NCI-H524 treated with DMSO at 0.1 percent for 48 hours (cell line): ENCODE measurements at places on chromosomes 1 and 21.

DNA sequence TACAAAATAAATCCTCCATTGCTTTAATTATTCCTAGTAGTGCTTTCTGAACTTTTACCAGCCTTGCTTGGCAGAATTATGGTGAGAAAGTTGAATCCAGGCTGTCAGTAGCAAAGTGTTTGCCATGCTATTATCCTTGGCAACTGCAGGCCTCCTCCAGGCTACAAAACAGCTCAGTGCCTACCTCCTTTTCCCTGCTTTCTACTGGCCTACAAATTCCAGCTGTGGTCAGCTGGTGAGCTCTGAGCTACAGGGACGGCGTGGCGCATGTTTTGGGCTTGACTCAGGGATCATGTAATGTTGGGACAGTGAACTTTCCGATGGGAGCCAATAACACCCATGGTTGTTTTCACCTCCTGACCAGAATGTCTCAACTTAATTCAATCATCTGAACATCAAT lies 456.1 kb upstream of the ADAMTS5 start:
- no peak for DNase-seq

GRCh38 chr1:57966751-57967406 lies 543.0 kb upstream of the DAB1 start:
- DNase-seq, result no peak

DNA sequence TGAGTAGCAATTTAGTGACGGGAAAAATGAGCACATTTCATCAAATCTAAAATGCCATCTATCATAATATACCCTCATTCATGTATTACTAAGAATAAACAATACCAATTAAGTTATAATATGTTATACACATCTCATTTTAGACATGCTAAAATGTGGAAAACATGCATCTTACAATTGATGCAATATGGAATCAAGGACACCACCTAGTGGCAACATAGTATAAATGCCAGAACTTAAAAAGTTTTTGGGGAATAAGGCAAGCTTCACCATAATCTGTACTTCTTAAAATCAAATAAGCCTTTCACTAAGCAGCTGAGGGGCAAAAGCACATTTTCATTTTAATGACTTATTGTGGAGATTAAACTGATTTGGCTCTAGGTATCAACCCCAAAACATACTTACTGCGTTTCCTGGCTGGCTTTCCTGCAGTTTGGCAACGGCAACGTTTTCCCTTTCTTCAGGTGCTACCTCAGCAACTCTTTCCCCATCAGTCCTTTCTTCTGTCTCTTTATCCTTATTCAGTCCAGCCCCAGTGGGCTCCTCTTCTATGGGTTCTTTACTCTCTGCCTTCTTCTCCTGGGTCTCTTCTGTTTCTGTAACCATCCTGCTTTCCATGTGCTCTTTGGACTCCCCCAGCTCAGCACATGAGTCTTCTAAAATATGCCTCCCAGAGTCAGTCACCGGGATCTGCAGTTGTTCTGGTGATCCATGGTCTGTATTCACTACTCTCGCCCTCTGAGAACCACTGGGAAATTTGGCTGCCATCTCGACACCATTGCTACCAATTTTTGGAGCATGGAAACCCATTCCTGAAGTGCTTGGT lies 11.4 kb downstream of the SDE2 start:
- no peak for DNase-seq

- no peak for DNase-seq
Measured at GRCh38 chr1:111161843-111162487, 21.9 kb downstream of the CEPT1 start.

DNA sequence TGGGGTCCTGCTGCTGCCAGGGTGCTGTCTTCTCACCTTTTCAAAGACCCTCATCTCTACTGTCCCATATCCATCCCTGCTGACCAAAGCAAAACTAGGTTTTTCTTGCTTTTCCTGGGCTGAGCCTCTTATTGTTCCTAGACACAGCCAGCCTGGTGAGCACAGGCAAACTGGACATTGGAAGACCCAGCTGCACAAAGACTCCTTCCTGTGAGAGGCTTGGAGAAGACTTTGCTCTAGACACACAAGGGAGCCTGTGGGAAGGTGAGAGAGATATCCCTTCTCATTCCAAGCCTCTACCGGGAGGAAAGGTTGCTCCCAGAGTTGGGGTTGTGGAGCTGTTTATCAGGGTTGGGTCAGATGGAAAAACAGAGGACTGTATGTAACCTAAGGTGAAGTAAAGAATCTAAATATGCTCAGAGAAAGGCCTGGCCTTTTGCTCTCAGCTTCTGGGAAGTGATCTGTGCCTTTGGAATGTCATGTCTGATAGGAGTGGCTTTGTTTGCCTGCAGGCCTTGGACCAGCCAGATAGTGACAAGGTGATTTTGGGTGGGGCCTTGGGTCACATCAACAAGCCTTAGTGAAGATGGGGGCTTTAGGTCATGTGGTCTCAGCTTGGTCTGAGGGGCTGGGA lies 87.6 kb upstream of the RUNX1 start:
- no peak for DNase-seq

GRCh38 chr1:64986903-64987871 lies 20.8 kb upstream of the JAK1 start:
- no peak for DNase-seq

- DNase-seq, result no peak
Measured at GRCh38 chr1:98333406-98333805, 328.1 kb upstream of the SNX7 start.

DNA sequence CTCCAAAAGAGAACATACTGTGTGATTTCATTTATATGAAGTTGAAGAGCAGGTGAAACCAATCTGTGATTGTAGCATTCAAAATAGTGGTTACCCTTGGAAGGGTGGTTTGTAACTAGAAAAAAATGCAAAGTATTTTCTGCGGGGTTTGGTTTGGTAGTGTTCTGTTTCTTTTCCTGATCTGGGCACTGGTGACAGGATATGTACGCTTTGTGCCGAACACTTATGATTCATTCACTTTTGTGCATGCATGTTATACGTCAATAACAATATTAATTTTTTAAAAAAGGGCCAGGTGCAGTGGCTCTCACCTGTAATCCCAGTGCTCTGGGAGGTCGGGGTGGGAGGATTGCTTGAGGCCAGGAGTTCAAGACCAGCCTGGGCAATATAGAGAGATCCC lies 63.8 kb downstream of the CD34 start:
- no peak for DNase-seq

GRCh38 chr1:53645690-53646078 lies 93.3 kb downstream of the GLIS1 start:
- DNase-seq, result no peak

DNA sequence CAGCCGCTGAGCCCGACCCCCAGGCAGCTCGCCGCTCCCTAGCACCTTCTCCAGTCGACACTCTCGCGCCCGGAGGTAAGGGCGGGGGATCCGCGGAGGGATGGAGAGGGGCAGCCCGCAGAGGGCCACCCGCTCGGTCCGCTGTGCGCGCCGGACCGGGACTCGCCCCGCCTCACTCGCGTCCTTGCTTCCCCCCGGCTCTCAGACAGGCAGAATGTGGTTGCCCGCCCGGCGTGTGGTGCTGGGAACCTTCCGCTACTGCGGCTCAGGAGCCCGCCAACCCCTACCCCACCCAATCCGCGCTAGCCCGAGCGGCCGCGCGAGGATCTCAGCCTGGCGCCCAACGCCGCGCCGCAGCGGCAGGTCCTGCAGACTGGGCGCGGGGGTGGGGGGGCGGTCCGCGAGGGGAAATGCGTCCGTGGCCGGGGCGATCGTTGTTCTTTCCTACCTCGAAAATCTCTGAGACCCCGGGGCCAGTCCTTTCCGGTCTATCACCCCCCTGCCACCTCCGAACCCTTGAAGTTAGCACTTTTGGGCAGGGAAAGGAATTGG lies 404 bp downstream of the LRRC8C start:
- no peak for DNase-seq

GRCh38 chr1:44416408-44416807 lies 11.4 kb downstream of the RNF220 start:
- DNase-seq, result no peak

GRCh38 chr1:30418939-30419720 lies 304.3 kb downstream of the MATN1 start:
- DNase-seq, result no peak

- DNase-seq, result no peak
Measured at GRCh38 chr1:229266832-229267500, 3.9 kb upstream of the RAB4A start.

- DNase-seq, result peak; percentile 34
Measured at GRCh38 chr1:169103480-169103893, 3.0 kb upstream of the ATP1B1 start.

- DNase-seq, result no peak
Measured at GRCh38 chr1:179767177-179767581, 24.1 kb downstream of the FAM163A start.

GRCh38 chr1:118304722-118305359 lies 119.8 kb upstream of the SPAG17 start:
- no peak for DNase-seq

DNA sequence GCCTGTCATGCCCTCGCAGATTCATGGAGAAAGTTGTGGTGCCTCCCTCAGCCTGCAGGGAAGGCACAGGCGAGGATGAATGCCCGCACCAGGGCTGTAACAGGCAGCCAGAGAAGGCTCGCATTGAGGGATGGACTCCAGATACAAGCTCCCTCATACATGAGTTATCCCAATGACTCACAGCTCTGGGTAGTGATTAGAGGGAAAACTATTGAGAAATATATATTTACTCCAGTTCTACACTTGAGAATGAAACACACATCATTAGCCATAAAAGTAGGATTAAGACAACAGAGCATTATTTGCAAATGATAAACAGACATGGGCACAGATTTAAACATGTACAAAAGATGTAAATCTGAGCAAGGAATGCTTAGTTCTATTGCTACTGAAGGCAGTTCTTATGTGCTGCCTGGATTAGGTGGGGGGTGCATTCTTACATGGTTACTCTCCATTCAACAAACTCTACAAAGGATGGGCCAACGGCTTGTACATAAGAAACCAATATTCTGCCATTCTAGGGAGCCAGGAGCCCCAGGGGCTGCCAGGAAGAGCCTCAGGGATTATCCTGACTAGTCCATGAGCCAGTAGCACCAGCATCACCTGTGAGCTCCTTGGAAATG lies 97.9 kb downstream of the CSMD2 start:
- DNase-seq, result no peak

DNA sequence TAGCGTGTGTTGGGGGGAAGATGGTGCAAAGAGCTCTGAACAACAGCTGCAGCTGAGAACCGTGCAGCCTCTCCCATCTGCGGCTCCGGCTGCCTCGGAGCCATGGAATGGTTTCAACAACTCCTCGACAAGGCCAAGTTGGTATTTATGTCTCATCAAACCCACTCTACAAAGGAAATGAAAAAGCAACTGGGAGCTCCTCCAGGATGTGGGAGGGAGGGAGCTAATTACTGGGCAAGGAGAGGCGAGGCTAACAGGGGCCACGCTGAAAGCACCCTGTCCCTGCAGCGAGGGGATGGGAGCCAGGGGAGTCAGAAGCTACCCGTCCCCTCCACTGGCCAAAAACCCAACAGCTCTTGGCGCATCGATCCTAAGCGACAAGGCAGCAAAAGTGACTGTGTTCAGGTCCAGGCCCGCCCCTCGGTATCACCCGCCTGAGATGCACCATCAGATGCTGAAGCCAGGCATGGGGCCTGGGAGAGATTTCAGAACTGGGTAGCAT lies 63.1 kb downstream of the ACOT7 start:
- no peak for DNase-seq

- no peak for DNase-seq
Measured at GRCh38 chr1:8746554-8746953, 70.9 kb downstream of the RERE start.

DNA sequence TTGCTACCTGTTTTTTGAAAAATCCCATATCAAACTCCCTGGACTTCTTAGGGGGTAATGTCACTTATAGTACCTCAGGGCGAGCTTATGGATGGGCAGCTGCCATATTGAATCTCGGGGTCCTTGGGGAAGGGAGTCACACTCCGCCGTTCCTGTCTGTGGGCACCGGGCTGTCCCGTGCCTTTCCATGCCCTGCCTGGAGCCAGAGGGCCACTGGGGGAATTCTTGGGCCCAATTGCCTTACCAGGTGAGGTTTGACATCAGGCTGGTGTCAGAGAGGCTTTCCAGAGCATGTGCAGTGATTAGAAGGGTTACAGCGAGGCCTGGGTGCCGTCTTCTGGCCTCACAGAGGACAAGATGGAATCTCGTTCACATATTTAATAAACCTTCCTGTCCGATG lies 28.8 kb downstream of the QSOX1 start:
- no peak for DNase-seq

GRCh38 chr1:100188617-100189016 lies 10.6 kb upstream of the LRRC39 start:
- DNase-seq, result peak; percentile 92

DNA sequence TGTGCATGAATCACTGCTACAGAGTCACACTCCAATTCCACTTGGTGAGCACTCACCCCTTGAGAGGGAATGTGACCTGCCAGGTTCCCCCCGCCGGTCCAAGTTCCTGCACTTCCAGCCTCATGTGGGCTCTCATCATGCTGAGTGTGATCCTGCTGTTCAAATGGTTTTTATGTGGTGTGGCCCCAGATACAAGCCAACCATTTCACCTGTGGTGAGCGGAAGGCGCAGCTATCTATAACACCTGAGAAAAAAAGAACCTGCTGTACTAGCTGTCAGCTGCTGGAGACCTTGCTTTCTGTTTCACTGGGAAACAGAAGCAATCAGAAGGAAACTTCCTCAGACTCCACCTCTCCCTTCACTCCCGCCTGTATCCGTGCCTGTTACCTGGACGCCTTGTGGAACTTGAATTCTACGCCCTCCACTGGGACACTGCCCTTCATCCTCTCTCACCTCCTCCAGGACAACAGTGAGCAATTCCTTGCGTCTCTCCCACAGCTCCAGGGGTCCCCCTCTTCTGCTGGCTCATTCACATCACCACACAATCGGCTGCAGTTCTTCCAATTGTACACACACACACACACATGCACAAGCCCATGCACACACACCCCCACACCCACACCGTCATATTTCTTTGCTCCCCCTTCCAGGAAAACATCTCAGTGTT lies 64.4 kb upstream of the RPL11 start:
- DNase-seq, result no peak

DNA sequence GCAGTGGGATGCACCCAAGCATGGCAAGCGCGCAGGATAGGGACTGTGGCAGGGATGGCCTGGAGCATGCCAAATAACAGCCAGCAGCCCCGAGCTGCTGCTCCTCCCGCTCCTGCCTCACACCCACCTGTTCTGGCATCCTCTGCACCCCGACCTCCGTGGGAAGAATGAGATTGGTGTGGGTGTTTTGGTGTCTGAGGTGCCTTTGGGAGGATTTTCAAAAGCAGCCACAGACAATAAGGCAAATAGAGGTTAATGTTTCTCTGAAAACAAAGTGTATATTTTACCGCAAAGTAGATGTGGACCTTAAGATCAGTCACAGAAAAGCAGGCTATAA lies 35.5 kb downstream of the IGFN1 start:
- no peak for DNase-seq

DNA sequence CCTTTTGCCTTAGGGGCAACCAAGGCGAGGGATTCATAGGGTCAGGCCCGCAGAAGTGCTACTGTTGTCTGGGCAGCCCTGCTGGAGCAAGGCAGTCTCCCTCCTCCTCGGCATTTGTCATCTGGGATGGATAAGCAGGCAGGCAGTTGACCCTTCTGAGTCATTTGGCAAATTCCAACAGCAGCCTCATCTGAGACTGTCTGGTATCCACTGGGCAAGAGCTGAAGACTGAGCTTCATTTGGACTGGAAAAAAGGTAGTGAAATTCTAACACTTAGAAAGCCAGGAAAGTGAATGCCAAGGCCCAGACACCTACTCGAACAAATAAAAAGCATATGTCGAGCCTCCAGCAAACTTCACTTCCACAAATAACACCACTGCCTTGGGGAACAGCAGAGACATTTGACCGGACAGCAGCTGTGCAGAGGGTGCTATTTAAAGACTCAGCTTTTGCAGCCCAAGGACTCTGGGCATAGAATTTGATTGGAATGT lies 4.0 kb upstream of the ZBTB40 start:
- DNase-seq, result no peak
